NCI-H1092 treated with DMSO at 0.1 percent for 48 hours (cell line): ENCODE measurements at places on chromosomes 7 and 10.

- no peak for DNase-seq
Measured at GRCh38 chr10:96374639-96374984, 15.8 kb upstream of the OPALIN start.

DNA sequence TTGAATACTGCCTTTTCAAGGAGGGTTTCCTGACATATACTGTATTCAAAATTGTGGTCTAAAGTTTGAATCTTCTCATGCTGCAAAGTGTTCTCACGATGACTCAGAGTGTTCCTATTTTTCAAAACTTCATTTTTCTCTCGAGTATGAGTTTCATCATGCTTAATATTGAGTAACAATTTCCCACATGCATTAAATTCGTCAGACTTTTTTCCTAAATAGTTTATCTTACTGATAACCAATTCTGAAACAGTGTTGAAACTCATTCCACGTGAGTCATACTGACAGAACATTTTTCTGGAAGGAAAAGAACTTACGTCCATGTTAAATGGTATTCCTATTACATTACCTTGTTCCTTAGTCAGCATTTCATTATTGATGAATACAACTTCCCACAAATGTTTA is 44.1 kb downstream of the ZNF33B start:
- no peak for DNase-seq

DNA sequence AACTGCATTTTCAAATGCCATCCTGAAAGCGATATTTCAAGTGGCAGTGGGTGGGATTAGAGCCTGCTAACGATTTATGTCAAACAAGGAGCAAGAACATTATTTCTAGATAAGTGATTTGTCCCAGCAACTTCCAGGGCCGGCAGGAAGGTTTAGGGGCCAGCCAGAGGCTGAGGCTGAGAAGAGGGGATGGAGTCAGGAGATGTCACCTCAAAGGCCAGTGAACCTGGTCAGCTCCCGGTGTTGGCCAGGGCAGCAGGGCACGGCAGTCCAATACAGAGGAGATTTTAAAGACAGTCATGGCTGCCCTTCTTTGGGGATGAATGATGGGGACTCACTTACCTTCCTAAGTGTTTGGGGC is 105.7 kb upstream of the PPIF start:
- no peak for DNase-seq

- DNase-seq, result no peak
Measured at GRCh38 chr10:70063418-70064098, 10.9 kb downstream of the MACROH2A2 start.

DNA sequence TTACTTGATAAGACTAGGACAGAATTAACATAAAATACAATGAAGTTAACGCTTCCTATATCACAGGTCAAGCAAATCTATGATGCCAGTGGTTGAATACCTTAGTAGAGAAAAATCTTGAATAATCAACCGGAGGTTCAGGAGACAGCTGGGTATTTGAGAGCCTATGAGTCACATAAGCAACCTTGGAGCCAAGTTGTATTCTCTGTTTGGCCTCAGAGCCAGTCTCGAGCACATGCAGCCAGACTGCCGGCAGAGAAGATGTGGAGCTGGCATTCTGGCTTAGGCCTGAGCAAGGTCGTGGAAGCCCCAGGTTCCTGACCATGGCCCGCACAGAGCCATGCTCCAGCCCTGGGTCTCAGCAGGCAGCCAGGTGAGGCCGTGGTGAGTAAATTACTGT is 90.3 kb downstream of the FAM204A start:
- DNase-seq, result no peak

DNA sequence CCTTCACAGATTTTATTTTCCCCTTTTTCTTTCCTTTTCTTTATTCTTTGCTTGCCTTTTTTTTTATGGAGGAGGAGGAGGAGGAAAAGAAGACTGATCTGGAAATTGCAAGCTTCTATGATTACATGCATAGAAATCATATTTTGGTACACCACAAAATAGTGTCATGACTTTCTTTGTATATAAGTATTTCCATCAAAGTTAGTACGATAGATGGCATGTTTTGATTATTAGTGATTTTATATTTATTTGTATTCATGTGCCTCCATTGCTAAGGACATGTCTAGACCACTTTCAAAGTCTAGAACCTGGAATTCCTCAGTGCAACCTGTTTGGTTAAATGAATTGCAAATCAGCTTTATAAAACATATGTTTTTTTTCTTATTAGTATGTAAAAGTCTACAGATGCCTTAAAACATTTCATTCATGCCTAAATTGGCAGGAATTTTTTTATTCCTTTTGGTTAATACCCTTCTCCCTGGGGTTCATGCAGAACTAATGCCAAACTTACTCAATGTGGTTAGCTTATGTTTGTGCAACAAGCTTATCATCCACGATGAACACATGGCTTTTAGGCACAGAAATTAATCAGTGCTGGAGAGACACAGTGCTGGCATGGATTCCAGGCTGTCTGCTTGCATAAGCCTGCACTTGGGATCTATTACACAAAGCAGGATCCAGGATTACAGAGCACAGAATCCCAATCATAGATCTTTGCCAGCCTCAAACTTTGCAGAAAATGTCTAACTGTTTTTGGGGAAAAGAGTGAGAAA is 213.1 kb downstream of the CHRM2 start:
- DNase-seq, result no peak

DNA sequence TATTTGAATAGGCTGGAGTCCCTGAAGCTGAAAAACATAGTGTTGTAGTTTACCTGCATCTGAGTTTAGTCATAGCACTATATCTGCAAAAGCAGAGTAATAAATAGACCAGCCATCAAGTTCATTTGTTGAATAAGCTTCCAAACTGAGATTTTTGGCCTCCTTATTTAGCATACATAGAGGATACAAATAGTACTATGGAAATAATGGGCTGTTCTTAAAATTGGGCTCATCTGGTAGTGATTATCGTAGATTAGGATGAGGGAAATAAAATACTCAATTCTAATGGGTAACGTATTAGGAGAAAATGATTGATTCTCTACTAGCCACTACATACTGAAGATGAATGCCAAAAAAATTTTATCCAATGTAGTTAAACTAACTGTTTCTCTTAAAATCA is 41.4 kb upstream of the TMEM196 start:
- DNase-seq, result no peak

- no peak for DNase-seq
Measured at GRCh38 chr7:137871170-137871915, 24.6 kb upstream of the DGKI start.

DNA sequence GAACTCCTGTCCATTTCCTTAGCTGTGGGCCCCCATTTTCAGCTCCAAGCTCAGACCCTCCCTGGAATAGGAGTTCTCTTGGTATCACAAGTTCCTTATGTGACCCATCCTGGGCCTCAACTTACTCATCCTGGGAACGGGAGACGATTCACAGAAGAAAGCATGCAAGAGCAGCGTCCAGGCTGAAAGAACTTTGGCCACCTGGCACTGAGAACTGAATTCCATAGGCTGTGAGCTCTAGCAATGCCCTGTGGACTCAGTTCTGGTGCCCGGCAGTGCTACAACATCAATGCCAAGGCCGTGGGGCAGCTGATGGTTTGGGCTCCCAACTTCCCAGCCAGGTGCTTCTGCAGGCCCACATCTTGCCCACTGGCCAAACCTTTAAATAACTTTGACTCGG is 3.9 kb upstream of the CUEDC2 start:
- DNase-seq, result no peak

DNA sequence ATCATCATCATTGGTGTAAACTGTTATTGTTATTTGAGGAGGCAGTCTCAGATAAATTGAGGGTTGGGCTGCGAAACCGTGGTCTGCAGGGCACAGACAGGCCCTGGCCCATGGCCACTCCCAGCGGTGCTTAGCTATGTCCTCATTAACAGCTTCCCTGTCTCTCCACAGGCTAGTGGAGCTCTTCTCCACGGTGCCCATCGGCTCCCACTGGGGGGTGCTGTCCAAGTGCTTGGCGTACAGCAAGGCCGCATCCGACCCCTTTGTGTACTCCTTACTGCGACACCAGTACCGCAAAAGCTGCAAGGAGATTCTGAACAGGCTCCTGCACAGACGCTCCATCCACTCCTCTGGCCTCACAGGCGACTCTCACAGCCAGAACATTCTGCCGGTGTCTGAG is 21.6 kb downstream of the GPR26 start:
- DNase-seq, result no peak

GRCh38 chr10:34816085-34816496 is 995 bp upstream of the PARD3 start:
- DNase-seq, result no peak

GRCh38 chr10:128070721-128071416 is 55.4 kb downstream of the MKI67 start:
- DNase-seq, result no peak

DNA sequence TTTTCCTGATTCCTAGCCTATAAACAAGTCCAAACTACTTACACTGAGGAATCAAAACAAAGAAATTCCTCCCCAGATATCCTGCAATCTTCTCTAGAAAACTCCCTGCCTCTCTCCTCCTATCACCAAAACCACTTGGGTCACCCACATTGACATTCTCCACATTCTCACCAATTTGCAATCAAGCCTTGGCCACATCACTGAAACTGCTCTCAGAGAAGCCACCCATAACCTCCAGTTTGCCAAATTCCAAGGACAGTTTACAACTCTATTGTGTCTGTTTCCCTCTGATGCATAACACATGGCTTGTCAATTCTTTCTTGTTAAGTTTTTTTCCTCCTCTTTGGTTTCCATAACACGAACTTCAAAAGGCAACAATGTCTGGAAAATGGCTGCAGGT is 233.5 kb downstream of the XPNPEP1 start:
- no peak for DNase-seq

- no peak for DNase-seq
Measured at GRCh38 chr10:44387853-44388251, 3.0 kb upstream of the CXCL12 start.
